ENCODE measurements at places on chromosomes 4 and X. TPM values are rescaled to one million over a fixed set of nuclear protein-coding genes. Genes with fewer than 3 reads are reported as not detected.

The XAGE1B gene
- total RNA-seq: not detected

The THAP9 gene
- total RNA-seq: 4.9 TPM

- no peak for DNase-seq
Measured at GRCh38 chrX:149841929-149842328, 39.1 kb upstream of the MAGEA8 start.

DNA sequence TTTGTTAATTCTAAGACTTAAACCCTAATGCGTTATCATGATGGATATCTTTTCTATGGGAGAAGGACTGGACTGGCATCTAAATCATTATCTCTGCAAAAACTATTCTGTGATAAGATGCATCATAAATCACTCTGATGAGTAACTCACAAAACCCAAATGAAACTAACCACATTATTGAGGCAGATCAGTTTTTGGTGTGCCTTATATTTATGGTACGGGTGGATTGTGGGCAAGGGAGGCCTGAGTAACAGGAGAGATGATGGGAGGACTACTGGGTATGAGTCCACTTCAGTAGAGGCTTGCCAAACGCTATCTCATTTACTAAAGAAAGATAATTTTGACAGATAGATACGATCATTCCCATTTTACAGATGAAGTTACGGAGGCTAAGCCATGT, 66.4 kb upstream of the GUCY1A1 start:
- DNase-seq: no peak

- no peak for DNase-seq
Measured at GRCh38 chr4:38775326-38775725, 7.5 kb downstream of the TLR10 start.
